ENCODE measurements at places on chromosomes 1 and 21.
A peak's percentile ranks its signal among the peaks of the same experiment; 100 is the strongest.

DNA sequence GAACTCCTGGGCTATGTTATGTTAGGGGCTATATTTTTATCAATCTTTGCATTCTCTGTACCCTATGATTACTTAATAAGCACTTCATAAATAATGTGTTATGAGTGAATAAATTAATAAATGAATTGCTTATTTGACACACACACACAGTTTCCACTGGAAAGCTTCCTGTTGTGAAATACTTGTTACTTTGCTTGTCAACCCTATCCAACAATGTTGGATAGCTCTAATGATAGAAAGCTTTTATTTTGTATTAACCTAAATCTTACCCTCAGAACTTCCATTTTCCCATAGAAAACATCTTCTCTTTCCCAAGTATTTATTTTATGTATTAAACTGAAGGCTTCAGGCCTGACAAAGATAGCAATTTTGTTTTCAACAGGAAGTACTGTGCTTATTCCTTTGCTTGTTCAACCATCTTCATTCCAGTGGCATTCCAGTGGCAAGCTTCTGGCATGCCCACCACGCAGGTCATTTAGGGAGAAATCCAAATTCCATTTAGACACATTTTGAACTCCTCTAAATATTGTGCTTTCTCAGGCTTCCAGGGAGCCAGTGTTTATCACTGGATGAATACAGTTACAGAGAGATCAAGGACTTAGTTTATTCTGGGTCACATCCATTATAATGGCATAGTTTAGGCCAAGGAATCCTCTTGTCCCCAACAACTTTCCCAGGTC lies 134.4 kb downstream of the TGFB2 start:
- no peak for DNase-seq

- no peak for DNase-seq
Measured at GRCh38 chr1:209838537-209838936, 10.8 kb downstream of the UTP25 start.

DNA sequence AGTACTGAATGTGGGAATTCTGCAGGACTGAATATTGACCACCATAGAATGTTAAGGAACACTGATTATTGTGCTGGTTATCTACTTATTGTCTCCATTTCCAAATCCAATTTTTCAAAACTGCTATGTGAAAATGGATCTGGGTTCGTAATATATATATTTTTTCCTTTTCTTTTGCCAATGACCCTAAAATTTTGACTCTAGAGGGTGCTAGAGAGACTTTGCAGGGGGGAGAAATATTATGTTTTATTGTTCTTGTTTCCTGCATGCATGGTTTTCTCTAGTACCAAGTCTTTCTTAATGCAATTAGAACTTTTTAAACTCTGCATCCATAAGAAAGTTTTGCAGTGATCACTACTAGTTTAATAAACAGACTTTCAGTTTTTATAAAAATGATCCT lies 1256.9 kb downstream of the BRINP3 start:
- no peak for DNase-seq

- DNase-seq = no peak
Measured at GRCh38 chr1:101025283-101025656, 314 bp downstream of the DPH5 start.

DNA sequence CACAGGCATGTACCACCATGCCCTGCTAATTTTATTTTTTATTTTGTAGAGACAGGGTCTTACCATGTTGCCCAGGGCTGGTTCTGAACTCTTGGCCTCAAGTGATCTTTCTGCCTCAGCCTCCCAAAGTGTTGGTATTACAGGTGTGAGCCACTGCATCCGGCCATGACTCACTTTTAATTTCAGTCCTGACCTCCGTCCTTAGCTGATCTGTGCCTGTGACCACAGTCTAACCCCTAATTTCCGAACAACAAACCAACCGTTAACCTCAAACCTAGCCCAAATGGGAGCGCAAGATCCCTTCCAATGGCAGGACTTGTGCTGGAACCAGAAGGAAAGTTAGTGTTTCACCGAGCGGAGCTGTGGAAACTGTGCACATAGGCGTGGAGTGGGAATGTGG lies 29.3 kb upstream of the MAN1C1 start:
- no peak for DNase-seq

GRCh38 chr1:13595411-13595810 lies 11.8 kb downstream of the PDPN start:
- no peak for DNase-seq

DNA sequence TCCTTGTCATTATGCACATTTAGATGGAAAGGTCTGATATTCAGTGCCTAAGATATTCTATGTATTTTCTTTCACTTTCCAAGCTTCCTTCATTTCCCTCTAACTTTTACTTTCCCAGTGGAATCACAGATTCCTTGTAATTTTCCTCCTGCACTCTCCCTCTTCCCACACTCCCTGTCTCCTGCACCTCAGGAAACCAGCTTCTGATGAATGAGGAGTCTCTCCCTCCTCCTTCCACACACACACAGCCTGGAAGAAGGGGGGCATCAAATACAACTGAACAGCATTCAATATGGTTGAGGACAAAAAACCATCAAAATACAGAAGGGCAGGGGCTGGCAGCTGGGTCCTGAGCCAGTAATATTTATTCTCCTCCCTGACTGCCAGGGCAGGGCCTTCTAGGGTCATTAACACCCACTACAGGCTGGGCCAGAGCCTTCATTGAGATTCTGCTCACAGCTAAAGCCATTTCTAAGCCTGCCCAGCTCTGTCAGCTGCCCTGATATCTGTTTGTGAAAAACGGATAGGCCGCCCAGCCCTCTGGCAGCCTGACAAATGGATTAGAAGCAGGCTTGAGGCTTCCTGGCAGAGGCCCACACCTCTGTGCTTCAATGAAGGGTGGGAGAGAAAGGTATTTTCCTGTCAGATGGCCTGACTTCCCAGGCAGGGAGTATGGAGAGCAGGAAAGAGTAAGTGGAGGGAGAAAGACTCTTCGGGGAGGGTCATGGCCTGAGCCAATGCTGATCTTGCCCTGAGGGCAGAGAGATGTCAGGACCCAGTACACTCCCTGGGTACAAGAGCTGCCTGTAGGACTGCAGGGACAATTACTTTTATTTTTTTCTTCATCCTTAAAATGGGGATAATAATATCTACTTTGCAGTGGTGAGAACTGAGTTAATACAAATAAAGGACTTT lies 138.9 kb upstream of the SPATA6 start:
- no peak for DNase-seq

- no peak for DNase-seq
Measured at GRCh38 chr1:245748646-245749045, 593.9 kb downstream of the KIF26B start.

- DNase-seq = peak; percentile 70
Measured at GRCh38 chr21:41632748-41633475, 125.0 kb upstream of the TMPRSS2 start.

DNA sequence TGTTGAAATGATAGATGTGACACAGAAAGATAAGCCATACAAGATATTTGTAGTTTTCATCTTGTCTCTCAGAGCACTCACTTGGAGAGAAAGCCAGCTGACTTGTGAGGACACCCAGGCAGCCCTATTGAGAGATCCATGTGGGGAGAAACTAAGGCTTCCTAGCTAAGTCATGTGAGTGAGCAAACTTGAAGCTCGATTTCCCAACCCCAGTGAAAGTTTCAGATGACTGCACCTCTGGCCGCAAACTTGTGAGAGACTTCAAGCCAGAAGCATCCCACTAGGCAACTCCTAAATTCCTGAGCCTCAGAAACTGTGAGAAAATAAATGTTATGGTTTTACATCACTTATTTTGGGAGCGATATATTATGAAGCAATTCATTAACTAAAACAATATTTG lies 832.3 kb downstream of the LTN1 start:
- DNase-seq = no peak

DNA sequence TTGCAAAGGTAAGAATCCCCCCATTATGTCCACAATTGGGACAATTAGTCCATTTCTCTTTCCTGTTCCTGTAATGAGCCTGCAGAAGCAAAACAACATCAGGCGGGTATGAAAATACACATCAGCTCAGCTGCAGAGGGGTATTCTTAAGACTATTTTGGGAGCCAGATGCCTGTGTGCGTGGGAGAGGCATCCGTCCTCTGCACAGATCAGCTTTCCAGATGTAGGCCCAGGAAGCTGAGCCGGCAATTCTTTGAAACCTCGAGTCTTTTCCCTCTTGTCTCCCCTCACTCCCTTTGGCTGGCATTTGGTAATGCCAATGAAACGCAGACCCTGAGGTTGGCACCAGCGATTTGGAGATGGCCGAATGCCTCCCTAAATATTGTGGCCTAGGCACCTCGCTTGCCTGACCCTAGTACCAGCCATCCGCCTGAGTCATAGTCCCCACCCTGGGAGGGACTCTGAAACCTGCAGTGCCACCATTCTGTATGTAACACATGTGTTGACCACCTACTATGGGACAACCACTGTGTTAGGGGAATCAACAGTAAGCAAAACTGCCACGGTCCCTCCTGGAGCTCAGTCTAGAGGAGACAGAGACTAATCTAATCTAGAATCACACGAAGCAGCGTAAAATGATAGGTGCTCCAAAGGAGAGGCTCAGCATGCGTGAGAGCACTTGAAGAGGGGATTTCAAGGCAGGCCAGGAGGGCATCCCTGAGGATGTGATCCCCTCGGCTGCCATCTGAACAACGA lies 603.0 kb downstream of the MATN1 start:
- no peak for DNase-seq

DNA sequence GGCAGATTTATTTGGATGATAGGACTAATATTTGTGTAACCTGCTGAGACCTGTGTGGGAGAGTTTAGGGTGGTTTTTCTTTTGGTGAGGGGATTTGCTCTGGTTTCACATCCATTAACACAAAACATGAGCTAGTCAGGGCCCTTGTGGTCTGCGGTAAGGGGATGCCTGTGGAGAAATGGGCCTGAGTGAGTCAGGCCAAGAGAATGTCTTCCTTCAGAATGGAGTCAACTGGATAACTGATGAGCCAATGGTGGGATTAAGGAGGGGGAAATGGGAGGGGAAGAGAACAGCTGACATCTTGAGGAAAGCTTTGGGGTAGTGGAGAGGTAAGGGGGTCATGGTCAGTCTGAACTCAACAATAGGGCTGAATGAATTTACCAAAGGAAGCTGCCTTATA lies 13.9 kb downstream of the WNT2B start:
- no peak for DNase-seq

DNA sequence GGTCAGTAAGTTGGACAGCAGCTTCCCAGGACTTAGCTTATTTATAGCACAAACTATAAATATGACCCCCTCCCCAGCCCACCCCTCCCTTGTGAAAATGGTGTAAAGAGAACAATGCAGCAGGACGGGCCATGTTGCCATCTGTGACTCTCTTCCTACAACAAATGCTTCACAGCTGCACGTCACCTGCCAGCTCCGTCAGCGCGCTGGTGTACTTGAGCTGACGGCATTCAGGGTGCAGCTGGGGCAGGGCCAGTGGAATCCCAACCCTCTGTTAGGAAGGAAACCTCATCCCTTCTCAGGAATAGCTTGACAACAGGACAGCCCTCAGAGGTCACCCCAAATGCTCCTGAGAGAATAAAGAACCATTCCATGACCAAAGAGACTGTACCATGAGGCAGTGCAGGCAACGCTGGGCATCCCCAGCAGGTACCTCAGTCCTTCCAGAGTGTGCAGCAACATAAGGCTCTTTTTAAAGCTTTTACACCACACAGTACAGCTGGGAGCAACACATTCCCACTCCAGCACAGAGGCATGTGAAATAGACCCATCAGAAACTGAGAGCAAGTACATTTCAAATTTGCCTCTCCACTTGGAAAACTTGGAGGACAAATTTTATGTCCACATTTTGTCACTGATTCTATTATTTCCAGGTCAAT lies 85.0 kb downstream of the ATP1A1 start:
- no peak for DNase-seq

GRCh38 chr1:83802023-83802422 lies 196.9 kb downstream of the TTLL7 start:
- DNase-seq = no peak

- no peak for DNase-seq
Measured at GRCh38 chr1:67359592-67359991, 51.9 kb downstream of the IL12RB2 start.

DNA sequence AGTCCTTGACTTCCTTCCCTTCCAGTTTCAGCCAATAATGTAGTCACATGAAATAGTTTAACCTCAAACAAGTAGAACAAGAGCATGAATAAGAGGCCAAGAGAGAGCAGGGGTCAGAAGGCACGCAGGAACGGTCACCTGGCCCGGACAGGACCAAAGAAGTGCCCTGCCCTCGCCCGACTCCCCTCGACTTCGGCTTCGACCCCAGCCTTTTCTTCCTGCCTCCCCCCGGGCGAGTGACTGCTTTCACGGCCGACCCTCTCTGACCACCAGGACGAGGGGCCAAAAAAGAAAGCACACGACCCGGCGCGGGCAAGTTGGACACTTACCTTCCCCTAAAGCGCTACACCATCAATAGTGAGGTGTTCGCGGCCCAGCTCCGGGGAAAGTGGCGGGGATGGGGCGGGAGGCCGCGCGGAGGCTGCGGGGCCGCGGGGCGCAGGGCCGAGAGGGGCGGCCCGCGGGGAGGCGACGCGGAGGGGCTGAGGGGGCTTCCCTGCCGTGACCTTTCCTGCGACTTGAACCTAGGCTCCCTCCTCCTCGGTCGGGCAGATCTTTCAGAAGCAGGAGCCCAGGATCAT lies 519 bp downstream of the RERE start:
- peak; percentile 72 for DNase-seq

- DNase-seq = no peak
Measured at GRCh38 chr21:26080211-26080610, 90.4 kb downstream of the APP start.

DNA sequence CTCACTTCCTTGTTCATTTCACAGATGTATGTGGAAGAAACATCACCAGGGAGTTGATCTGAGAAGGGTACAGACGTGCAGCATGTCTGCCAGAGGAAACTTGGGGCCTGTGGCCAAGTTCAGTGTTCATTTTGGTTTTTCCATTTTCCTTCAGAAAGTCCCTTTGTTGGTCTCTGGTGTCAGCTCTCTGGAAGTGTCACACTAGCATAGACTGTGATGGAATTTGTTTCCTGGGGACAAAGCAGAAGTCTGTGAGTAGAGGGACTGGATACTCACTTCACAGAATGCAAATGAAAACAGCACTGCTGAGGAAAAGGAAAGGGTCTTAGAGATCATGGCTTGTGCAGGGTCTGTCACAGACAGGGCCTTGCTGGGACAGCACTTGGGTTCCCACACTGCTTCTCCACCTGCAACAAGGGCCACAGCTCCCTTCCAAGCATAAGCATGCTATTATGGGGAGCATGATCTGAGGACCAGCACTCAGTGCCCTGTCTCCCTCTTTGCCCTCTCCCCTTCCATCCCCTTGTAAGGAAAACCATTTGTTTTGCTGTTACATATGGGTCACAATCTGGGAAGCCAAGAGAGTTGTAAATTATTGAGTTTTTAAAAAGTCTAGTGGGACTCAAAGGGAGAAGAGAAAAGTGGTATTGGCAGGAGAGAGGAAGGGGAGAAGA lies 31.4 kb upstream of the CD84 start:
- DNase-seq = no peak

DNA sequence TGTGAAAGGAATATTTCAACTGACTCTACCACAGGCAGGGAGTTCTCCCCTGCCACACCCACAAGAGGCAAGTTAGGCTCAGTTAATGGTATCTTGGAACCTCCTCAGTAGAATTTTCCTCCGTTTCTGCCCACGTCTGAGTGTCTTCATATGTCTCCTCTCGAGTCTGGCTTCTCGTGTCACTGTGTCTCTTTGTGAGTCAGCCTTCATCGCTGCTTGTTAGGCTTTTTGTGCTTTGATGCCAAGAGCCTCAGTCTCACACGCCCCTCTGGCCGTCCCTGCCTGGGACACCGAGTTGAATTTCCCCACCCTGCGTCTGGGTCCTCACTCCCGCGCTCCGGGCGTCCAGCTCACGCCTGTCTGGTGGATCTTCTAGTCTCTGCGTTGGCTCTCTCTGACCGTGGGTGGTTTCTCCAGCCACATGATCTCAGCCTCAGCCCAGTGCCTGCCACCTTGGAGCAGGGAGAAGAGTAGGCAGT lies 125.7 kb upstream of the GADD45A start:
- DNase-seq = peak; percentile 84

- DNase-seq = no peak
Measured at GRCh38 chr1:115337276-115337632, 795 bp downstream of the NGF start.

All from suprapubic skin (tissue), 4 donors.